Left ventricle myocardium inferior (tissue), 1 donor: ENCODE measurements at places on chromosomes 13 and 19.

DNA sequence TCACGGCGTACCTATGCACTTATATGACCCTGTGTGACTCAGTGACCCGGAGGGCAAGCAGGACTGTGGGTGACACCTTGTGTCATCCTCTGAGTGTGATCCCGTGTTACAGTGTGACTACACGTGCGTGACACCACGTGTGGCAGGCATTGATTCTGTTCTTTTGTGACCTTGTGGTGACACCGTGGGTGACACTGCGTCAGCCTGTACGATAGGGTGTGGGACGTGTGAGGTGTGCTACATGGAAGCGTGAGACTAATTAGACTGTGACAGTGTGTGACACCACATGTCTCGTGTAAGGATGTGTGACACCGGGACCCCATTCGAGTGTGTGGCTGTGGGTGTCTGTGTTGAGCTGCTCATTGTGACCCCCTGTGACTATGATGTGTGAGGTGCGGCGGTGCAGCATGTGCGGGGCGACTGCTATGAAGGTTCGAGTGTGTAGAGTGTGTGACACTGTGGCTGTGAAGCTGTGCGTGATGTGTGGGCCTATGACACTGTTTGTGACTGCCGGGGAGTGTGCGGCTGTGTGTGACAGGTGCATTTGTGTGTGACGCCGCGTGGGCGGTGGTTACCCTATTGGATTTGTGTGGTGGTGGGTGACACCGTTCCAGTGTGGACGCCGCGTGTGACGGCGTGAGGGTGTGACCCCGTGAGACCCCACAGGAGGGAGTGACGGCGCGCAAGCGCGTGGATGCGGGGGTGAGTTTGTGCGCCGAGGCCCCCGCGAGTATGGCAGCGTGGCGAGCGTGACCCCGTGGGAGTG lies 399 bp upstream of the SPTBN4 start:
- DNase-seq = no peak

DNA sequence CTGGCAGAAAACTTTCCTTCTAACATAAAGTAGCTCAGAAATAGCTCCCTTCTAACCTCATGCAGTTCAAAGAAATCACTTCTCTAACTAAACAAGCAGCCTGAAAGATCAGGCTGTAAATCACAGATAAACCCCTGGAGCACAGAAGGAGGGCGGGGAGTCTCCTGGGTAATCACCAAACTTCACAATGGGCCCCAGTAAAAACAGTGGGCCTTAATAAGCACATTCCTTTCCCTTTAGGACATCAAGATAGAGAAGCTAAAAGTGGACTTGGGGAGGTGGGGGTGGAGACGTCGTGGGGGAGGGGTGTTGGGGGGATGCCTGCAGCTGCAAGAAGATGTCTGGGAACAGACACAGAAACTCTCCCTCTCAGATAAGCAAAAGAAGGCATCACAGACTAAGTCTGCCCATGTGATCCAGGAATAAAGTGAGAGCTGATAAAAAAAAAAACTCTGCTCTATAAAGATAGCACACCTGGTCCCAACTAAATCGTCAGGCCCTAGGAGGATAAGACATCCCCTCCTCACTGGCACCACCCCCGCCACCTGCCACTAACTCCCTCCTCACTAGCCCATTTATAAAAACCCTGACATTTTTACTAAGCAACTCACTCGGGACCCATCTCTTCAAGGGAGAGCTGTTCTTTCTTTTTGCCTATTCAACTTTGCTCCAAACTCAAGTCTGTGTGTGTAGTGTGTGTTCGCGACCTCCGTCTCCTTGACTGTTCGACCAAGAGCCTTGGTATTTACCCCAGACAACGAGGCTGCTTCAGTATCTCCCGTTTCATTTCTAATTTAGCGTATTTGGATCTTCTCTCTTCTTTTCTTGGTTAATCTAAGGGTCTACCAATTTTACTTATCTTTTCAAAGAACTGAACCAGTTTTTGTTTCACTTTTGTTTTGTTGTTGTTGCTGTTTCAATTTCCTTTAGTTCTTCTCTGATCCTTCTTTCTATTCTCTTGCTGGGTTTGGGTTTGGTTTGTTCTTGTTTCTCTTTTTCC lies 31.7 kb downstream of the DNAJC15 start:
- DNase-seq = no peak

- DNase-seq = no peak
Observed at GRCh38 chr13:41609828-41610227, 152.5 kb downstream of the RGCC start.

GRCh38 chr19:35397064-35397463 lies 26.2 kb downstream of the GPR42 start:
- DNase-seq = no peak

DNA sequence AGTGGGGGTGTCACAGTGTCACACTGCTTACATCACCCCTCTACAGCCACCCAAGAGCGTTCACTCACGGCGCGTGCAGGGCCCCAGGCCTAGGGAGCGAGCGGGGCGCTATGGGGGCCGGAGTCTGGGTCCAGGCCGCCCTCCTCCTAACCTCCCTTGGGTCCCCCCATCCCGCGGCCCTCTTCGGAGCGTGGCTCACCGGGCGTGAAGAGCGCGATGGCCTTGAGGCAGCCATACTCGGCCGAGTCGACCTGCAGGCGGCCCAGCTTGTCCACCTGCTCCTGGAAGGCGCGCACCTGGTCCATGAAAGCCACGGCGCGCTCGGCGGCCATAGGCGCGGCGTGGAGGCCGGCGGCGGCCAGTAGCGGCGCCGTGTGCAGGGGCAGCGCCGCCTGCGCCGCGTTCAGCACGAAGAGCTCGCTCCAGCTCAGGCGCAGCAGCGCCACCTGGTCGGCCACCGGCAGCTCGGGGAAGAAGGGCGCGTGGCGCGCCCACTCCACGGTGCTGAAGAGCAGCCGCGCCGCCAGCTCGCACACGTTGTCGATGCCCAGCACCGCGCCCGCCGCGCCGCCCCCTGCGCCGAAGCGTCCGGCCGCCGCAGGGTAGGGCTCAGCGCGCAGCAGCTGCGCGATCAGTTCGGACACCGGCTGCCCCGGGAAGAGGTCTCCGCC lies 9.4 kb downstream of the OCEL1 start:
- DNase-seq = peak; percentile 76

GRCh38 chr13:34465423-34465922 lies 476.6 kb upstream of the NBEA start:
- DNase-seq = no peak

DNA sequence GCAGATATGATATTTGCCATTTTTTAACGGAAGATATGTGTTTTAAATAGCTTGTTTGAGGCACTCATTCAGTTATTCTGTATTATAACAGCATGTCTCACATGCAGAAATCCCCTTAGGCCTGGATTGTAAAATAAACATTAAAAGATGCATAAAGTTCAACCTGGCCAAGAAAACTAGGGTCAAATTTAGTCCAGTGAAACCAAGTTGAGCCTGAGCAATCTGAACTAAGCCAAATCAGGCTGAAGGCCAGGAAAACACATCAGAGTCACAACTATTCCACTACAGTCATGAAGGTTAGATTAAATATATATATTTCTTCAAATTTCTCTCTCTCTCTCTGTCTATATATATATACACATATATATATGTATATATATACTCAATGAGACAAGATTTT lies 504.8 kb downstream of the SLITRK1 start:
- DNase-seq = no peak

DNA sequence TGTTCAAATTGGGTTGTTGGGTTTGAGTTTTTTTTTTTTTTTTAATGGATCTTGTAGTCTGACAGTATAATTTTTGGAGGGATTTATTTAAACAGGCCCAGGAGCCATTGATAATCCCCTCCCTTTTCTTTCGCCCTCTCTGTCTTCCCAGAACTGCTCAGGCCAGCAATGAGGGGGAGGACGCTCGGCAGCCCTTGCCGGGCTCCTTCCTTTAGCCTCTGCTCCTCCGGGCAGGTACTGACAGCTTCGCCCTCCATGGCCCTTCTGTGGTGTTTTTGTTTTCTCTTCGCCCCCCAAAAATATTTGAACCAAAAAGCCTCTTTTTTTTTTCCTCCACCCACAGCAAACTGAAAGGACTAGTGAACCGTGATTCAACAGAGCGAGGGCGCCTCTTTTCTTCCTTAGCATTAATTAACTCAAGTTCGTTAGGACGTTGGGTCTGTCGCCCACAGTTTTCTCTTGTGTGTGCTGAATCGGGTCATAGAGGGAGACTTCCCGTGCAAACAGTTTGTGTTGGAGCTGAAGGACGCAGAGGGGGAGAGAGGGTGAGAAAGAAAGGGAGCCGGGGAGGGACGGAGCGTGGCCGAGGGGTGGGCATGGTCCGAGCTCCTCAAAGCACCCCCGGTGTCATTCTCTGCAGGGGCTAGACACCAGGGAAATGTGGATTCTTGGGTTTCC lies 21.5 kb downstream of the NFIX start:
- no peak for DNase-seq

- no peak for DNase-seq
Observed at GRCh38 chr13:30142486-30143211, 164.7 kb downstream of the KATNAL1 start.

GRCh38 chr19:31553846-31554215 lies 204.6 kb upstream of the TSHZ3 start:
- no peak for DNase-seq

DNA sequence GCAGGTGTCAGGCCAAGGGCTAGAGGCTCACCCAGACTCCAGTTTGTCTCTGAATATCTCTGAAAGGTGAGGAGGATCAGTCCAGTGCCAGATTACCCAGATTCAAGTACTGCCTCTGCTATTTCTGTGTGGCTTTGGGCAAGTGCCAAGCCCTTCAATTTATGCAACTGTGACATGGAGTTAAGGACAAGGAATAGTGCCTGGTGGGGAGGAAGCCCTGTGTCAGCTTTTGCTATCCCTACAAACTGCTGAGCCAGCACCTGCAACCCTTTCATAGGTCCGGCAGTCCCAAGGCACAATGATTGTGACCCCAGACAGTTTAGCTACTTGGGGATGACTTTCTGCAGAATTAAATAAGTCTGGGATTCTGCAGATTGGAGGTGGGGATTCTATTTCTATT lies 123.0 kb downstream of the KL start:
- peak; percentile 70 for DNase-seq

DNA sequence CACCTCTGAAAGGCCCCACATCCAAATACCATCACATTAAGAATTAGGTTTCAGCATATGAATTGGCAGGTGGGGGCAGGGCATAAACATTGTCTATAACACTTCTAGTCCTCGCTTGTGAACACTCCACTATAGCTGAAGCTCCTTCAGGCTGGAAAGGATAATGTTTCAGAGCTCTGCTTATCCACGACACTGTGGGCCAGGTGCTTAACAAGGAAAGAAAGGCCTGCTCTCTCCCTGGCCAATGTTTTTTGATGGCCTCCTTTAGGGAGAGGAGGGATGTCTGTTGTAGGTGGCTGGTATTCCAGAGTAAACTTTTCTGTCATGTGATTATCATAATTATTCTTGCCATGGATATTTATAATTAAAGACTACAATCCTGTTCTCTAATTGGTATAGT lies 86.4 kb downstream of the CCNA1 start:
- no peak for DNase-seq

DNA sequence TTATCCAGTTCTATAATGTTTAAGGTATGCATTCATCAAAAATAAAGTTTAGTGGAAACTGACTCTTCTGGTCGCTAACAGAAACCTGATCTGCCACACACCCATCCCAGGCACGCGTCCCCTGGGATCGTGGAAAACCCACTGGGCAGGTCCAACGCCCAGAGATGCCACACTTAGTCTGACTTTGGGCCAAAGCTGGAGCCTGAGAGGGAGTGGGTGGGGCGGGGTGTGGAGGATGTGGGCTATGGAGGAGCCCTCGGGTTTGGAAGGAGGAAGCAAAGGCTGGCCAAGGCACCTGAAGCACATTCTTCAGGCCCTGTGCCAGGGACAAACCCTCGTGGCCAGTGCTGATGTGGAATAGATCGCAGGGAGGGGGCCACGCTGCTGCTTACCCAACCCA lies 2.5 kb downstream of the IGFL1 start:
- DNase-seq = no peak
